ENCODE measurements at places on chromosomes 2 and 18. TPM values are rescaled to one million over a fixed set of nuclear protein-coding genes. Genes with fewer than 3 reads are reported as not detected.

Gene UGT1A3
- not detected for total RNA-seq

GRCh38 chr2:39780825-39781600, 2.0 kb upstream of the THUMPD2 start:
- no peaks in the 10 kb centered on the region for H3K36me3 ChIP-seq
- peak; percentile 29 for DNase-seq
- H3K4me1 ChIP-seq, result peaks cover 17% of the 10 kb centered on the region

DNA sequence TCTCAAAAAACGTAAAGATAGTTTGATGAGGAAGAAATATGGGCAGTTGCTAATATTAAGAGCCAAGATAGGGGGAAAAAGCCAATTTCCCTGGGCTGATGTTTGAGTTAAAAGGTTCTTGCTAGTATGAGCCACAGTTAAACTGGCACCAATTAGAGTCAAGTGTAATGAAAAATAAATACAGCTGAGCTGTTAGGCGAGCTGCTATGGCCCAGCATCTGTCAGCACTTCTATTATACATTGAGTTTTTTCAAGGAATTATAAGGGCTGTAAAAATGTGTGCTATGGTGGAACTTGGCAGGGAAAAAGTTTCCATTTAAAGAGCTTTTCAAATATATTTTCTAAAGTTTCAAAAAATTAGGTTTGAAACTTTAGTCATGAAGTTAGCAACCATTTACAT, 279.6 kb downstream of the CYRIA start:
- H3K27ac ChIP-seq, result no peak overlapping the region
- no peak overlapping the region for H3K4me3 ChIP-seq
- H3K27me3 ChIP-seq, result no peaks in the 10 kb centered on the region
- no peak for DNase-seq
- H3K36me3 ChIP-seq, result no peaks in the 10 kb centered on the region

GRCh38 chr18:71107244-71107643, 818.4 kb downstream of the SOCS6 start:
- no peak for DNase-seq
- no peaks in the 10 kb centered on the region for H3K36me3 ChIP-seq
- H3K4me1 ChIP-seq, result no peaks in the 10 kb centered on the region
- no peak overlapping the region for H3K27ac ChIP-seq
- no peaks in the 10 kb centered on the region for H3K27me3 ChIP-seq
- H3K4me3 ChIP-seq, result no peak overlapping the region

DNA sequence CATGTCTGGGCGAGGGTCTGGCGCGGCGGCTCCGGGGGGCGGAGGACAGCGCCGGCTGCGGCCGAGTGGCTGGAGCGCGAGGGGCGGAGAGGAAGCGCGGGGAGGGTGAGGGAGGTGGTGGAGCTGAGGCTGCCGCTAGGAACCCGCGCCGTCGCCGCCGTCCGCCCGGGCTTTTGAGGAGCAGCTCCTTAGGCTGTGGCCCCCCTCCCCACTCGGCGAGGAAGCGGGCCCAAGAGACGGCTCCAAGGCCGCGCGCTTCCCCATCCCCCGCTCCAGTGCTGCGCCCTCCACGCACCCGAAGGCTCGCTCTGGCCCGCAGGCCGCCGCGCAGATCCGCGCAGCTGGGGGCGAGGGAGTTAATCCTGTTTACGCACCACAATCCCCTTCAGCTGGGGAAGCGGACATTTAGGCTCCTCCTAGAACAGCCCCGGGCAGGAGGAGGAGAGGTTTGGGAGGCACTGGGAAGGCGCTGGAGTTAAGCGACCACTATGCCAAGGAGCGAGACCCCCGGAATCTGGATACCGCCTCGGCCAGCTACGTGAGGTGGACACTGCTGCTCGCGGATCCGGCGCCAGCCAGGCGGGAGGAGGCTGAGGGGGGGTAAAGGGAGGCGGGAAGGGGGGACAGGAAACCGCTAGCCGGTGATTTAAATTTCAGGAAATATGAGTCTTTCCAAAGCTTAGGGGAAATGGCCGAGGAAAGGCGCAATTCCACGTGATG, at the start of gene CNRIP1:
CNRIP1 (minus strand) TSS at position 552 of the 720 bp plus-strand sequence; CDS start at position 3, 549 bp downstream.
- H3K27ac ChIP-seq, result no peak within 1 kb of the TSS
- H3K27me3 ChIP-seq, result peaks cover 41% of the 10 kb centered on the region
- peaks cover 15% of the 10 kb centered on the region for H3K4me1 ChIP-seq
- H3K36me3 ChIP-seq, result no peaks in the 10 kb centered on the region
- H3K4me3 ChIP-seq, result no peak within 1 kb of the TSS
- DNase-seq, result no peak

Gene CAPN13
- not detected for total RNA-seq

- DNase-seq, result no peak
- H3K27me3 ChIP-seq, result no peaks in the 10 kb centered on the region
- no peaks in the 10 kb centered on the region for H3K36me3 ChIP-seq
- no peaks in the 10 kb centered on the region for H3K4me1 ChIP-seq
Measured at GRCh38 chr18:10329101-10329500, 125.3 kb upstream of the APCDD1 start.

GRCh38 chr2:5036256-5036655, 655.9 kb upstream of the SOX11 start:
- H3K36me3 ChIP-seq, result no peaks in the 10 kb centered on the region
- DNase-seq, result no peak
- H3K27me3 ChIP-seq, result no peaks in the 10 kb centered on the region
- H3K4me3 ChIP-seq, result no peak overlapping the region

DNA sequence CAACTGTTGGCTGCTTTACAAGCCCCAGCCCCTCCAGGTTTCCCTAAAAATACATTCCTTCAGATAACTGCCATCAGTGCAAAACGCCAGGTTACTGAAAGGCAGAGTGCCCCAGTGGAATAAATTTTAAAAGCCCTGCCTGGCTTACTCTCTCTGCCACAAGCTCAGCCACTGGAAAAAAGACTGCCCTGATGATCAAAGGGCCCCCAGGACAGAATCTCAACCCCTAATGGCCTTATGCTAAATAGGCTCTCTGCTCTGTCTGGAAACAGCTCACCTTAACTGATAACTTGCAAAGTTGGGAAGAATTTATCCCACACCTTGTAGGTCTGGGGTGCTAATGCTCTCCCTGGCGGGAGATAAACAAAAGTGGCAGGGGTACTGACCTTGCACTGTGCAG, 33.9 kb downstream of the CFAP53 start:
- no peak overlapping the region for H3K4me3 ChIP-seq
- H3K4me1 ChIP-seq, result no peaks in the 10 kb centered on the region
- peaks cover 11% of the 10 kb centered on the region for H3K27me3 ChIP-seq
- no peak for DNase-seq
- no peak overlapping the region for H3K27ac ChIP-seq

- H3K4me1 ChIP-seq, result no peaks in the 10 kb centered on the region
- no peaks in the 10 kb centered on the region for H3K36me3 ChIP-seq
- H3K4me3 ChIP-seq, result no peak overlapping the region
Measured at GRCh38 chr2:152055366-152056108, 43.3 kb downstream of the CACNB4 start.

- H3K27me3 ChIP-seq, result no peaks in the 10 kb centered on the region
- DNase-seq, result no peak
- H3K4me1 ChIP-seq, result peaks cover 58% of the 10 kb centered on the region
- H3K4me3 ChIP-seq, result no peak overlapping the region
- H3K27ac ChIP-seq, result no peak overlapping the region
Measured at GRCh38 chr2:69572641-69573040, 70.9 kb downstream of the AAK1 start.

DNA sequence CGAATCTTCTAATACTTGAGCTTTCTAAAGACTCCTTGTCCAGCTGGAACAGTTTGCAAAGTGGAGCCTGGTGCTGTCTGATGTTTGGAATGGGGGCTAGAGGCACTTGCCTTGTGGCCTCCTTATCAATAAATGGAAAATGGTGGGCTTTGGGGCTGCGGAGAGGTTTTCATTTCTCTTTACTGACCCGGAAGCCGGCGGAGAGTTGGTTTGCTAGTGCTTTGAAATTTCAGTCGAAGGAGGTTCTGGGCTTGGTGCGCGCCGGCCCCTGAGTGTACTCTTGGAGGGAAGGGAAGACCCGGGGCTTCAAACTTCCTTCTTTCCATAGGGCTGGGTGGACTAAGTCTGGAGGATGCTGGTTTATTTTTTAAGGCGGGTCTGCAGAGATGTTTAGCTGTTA, 714 bp downstream of the RPIA start:
- H3K4me3 ChIP-seq, result peak overlapping the region; percentile 85
- peaks cover 26% of the 10 kb centered on the region for H3K4me1 ChIP-seq
- peak; percentile 71 for DNase-seq
- no peaks in the 10 kb centered on the region for H3K27me3 ChIP-seq
- peak overlapping the region; percentile 89 for H3K27ac ChIP-seq
- no peaks in the 10 kb centered on the region for H3K36me3 ChIP-seq

DNA sequence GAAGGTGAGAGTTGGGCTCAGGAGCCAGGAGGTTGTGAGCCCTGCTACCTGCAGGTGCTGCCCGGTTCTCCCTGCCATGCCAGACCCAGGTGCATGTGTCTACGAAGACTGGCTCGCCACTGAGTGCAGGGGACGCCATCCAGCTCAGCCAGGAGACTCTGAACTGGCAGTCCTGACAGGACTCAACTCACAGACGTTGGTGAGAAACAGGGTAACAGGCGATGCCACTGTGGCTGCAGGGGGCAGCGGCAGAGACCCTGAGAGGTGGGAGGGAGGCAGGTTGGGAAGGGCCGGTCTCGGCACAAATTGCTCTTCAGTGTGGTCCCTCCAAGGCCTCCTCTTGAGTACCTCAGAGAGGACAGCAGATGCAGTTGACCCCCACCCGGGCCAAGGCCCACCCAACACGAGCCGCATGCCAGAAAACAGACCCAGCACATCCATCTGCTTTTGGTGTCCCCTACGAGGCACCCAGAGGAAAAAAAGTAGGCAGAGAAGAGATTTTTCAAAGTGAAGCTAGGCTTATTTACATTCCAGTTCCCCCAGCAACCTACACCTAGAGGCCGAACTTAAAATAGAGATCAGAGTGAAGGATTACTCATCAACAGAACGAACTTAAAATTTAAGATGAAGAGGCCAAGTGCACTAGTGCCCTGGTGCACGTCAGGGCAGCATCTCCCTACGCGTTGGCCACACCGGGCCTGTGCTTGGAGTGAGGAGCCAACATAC, 184.8 kb downstream of the SEPTIN10 start:
- no peak overlapping the region for H3K27ac ChIP-seq
- H3K4me1 ChIP-seq, result no peaks in the 10 kb centered on the region
- H3K36me3 ChIP-seq, result no peaks in the 10 kb centered on the region

Gene COBLL1
- total RNA-seq, result 1.3 TPM

GRCh38 chr2:218398437-218399390, 954 bp upstream of the CTDSP1 start:
- peak; percentile 77 for DNase-seq
- peaks cover 84% of the 10 kb centered on the region for H3K4me1 ChIP-seq
- peaks cover 14% of the 10 kb centered on the region for H3K36me3 ChIP-seq

Gene DNAH7
- total RNA-seq, result not detected

- DNase-seq, result no peak
- no peaks in the 10 kb centered on the region for H3K36me3 ChIP-seq
- H3K4me3 ChIP-seq, result no peak overlapping the region
- no peak overlapping the region for H3K27ac ChIP-seq
- peaks cover 9% of the 10 kb centered on the region for H3K27me3 ChIP-seq
- no peaks in the 10 kb centered on the region for H3K4me1 ChIP-seq
Measured at GRCh38 chr2:20457661-20458630, 11.1 kb downstream of the RHOB start.

Gene C1QL2
- not detected for total RNA-seq

- no peaks in the 10 kb centered on the region for H3K4me1 ChIP-seq
- no peaks in the 10 kb centered on the region for H3K36me3 ChIP-seq
- no peak for DNase-seq
- H3K27ac ChIP-seq, result no peak overlapping the region
Measured at GRCh38 chr18:10842861-10843260, 306.5 kb downstream of the PIEZO2 start.

Gene HOXD8
- not detected for total RNA-seq

GRCh38 chr2:233413046-233413445, 58.8 kb downstream of the DGKD start:
- H3K4me1 ChIP-seq, result peaks cover 59% of the 10 kb centered on the region
- H3K4me3 ChIP-seq, result no peak overlapping the region
- peaks cover 4% of the 10 kb centered on the region for H3K36me3 ChIP-seq
- no peak for DNase-seq

GRCh38 chr2:228654707-228655106, 473.2 kb upstream of the SPHKAP start:
- H3K27ac ChIP-seq, result no peak overlapping the region
- H3K27me3 ChIP-seq, result no peaks in the 10 kb centered on the region
- H3K4me1 ChIP-seq, result no peaks in the 10 kb centered on the region
- H3K36me3 ChIP-seq, result no peaks in the 10 kb centered on the region

- H3K4me3 ChIP-seq, result no peak overlapping the region
- no peak overlapping the region for H3K27ac ChIP-seq
- H3K4me1 ChIP-seq, result no peaks in the 10 kb centered on the region
- DNase-seq, result no peak
Measured at GRCh38 chr18:79588636-79589481, 90.7 kb upstream of the CTDP1 start.

Gene ANKRD30B
- total RNA-seq, result not detected

- no peaks in the 10 kb centered on the region for H3K4me1 ChIP-seq
- no peaks in the 10 kb centered on the region for H3K27me3 ChIP-seq
- no peak overlapping the region for H3K4me3 ChIP-seq
- no peaks in the 10 kb centered on the region for H3K36me3 ChIP-seq
Measured at GRCh38 chr2:71603851-71604725, 150.7 kb downstream of the DYSF start.

Gene MGAT4A
- total RNA-seq, result 105 TPM

Gene CNDP1
- total RNA-seq, result 0.15 TPM

Gene C2orf81
- 1.1 TPM for total RNA-seq

DNA sequence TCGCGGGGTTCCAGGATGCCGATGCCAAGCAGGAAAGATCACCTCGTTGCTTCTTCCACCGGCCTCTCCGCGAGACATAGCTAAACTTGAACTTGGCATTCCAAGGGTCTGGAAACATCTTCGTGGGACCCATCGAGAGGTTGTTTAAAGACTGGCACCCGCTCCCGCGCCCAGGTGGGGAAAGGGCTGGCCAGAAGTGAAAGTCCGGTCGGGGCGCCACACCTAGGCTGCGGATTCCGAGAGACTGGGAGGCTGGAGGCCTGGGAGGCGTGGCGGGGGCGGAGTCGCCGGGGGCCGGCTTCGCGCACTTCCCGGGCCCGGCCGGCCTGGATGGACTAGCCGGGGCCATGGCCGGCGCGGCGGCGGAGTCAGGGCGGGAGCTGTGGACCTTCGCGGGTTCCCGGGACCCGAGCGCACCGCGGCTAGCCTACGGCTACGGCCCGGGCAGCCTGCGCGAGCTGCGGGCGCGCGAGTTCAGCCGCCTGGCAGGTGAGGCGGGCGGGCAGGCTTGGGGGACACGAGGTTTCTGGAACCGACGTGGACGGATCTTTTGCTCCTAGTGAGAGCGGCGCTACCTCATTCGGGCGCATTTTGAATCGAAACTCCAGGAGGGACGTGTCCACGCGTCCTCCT, at the start of gene MOCOS:
MOCOS (plus strand) TSS at position 305 of the 633 bp plus-strand sequence; CDS start at position 348, 43 bp downstream.
- peaks cover 17% of the 10 kb centered on the region for H3K4me1 ChIP-seq
- peak within 1 kb of the TSS; percentile 67 for H3K4me3 ChIP-seq
- no peak within 1 kb of the TSS for H3K27ac ChIP-seq
- no peaks in the 10 kb centered on the region for H3K36me3 ChIP-seq
- H3K27me3 ChIP-seq, result peaks cover 14% of the 10 kb centered on the region
- DNase-seq, result peak; percentile 34

Gene FOXI3
- not detected for total RNA-seq

- DNase-seq, result no peak
- no peak overlapping the region for H3K4me3 ChIP-seq
- H3K27me3 ChIP-seq, result no peaks in the 10 kb centered on the region
- H3K36me3 ChIP-seq, result no peaks in the 10 kb centered on the region
Measured at GRCh38 chr2:42926434-42927333, 134.3 kb upstream of the HAAO start.

Measured in CD4-positive, CD25-positive, alpha-beta regulatory T cell (primary cell).